CD4-positive, alpha-beta memory T cell (primary cell): ENCODE measurements at places on chromosomes 5 and 9. TPM values are rescaled to one million over a fixed set of nuclear protein-coding genes. Genes with fewer than 3 reads are reported as not detected.

GRCh38 chr5:138676556-138677193, 76.5 kb upstream of the CTNNA1 start:
- H3K4me3 ChIP-seq, result no peak overlapping the region
- DNase-seq, result no peak
- H3K27ac ChIP-seq, result no peak overlapping the region
- H3K4me1 ChIP-seq, result no peaks in the 10 kb centered on the region

DNA sequence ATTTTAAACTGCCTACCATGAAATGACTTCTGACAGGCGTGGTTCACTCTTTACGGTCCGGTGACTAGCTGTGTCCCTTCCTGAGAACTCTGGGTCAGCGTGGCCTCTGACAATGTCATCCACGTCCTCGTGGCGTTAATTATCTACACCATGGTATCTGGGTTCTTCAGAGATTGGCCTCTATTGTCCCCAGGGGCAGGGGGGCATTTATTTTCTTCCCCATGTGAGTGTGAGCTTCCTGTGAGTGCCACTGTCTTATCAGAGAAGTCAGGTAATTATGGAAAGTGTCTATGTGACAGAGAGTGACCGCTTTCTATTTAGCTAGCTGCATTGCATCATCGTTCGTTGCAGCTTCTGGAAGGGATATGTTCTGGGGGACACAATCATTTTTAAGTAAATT, 77.2 kb downstream of the FBXL7 start:
- H3K4me1 ChIP-seq, result no peaks in the 10 kb centered on the region
- no peaks in the 10 kb centered on the region for H3K36me3 ChIP-seq
- no peak overlapping the region for H3K4me3 ChIP-seq

DNA sequence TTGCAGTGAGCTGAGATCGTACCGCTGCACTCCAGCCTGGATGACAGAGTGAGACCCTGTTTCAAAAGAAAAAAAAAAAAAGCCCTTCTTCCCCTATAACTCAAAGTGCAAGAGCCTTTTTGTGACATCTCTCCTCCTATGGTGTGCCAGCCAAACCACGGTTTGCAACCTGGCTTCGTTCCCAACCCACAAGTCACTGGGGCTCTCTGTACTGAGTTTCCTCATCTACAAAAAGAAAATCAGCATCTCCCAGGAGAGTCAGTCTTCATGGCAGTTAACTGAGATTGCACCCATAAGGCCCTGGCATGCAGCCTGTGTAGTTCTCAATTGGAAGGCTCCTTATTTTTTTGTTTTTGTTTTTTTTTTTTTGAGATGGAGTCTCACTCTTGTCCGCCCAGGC, 14.8 kb downstream of the ODF2 start:
- no peaks in the 10 kb centered on the region for H3K4me1 ChIP-seq
- no peak overlapping the region for H3K27ac ChIP-seq
- H3K4me3 ChIP-seq, result no peak overlapping the region
- DNase-seq, result no peak

DNA sequence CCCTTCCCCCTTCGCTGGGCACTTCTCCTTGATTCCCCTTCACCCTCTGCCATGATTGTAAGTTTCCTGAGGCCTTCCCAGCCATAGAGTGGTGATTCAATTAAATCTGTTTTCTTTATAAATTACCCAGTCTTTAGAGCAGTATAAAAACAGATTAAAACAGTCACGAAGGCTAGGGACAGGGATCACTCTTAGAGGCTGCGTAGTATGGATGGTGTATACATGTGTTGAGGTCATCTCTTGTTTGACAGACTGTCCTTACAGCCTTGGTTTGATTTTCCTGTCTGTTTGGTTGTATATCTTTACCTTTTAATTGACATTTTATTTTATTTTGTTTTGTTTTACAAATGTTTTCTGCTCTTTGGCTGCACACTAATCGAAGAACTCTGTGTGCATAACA, 1155.7 kb upstream of the CDH18 start:
- H3K27me3 ChIP-seq, result no peaks in the 10 kb centered on the region
- H3K4me3 ChIP-seq, result no peak overlapping the region
- no peaks in the 10 kb centered on the region for H3K4me1 ChIP-seq
- H3K36me3 ChIP-seq, result no peaks in the 10 kb centered on the region
- no peak overlapping the region for H3K27ac ChIP-seq

DNA sequence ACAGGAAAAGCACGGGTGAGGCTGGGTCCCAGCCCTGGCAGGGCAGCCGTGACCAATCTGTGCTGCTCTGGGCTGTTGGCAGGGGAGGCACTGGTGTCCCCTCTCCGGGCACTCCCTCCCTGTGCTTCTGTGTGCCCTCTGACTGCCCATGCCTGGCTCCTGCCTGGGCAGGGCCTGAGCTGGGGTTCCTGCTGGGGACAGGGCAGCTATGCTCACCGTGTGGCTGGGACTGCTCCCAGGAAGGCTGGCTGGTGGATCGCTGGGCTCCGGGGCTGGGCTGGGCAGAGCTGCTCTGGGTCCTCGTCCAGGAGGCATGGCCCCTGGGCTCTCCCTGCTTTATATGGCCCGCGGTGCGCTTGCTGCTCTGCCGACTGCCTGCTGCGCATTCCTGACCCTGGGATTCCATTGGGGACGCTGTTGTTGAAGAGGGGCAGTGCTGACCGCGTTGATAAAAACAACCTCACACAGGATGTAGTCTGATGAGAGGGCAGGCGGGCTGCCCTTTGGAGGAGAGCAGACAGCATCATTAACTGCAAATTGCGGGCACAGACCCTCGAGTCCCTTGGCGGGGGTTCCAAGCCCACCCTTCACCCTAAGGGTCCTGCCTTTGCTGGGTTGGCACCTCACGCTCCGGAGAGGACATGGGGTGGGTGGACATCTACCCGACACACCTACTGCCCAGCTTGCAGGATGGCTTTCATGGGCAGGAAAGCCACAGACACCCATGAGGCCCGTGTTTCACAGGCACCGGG, 955 bp downstream of the QRFP start:
- H3K4me1 ChIP-seq, result no peaks in the 10 kb centered on the region
- no peak overlapping the region for H3K4me3 ChIP-seq
- H3K27ac ChIP-seq, result no peak overlapping the region
- H3K27me3 ChIP-seq, result no peaks in the 10 kb centered on the region
- DNase-seq, result no peak
- H3K36me3 ChIP-seq, result no peaks in the 10 kb centered on the region

DNA sequence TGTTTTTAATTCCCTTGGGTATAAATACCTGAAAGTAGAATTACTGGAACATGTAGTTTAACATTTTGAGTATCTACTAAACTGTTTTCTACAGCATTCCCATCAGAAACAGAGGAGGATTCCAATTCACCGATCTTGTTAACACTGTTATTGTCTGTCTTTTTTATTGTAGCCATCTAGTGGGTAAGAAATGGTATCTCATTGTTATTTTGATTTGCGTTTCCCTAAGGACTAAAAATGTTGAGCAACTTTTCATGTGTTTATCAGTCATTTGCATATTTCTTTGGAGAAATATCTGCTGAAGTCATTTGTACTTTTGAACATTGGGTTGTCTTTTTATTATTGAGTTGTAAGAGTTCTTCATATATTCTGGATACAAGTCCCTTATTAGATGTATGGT, 135.2 kb upstream of the NFIL3 start:
- H3K27ac ChIP-seq, result no peak overlapping the region
- no peaks in the 10 kb centered on the region for H3K4me1 ChIP-seq
- H3K4me3 ChIP-seq, result no peak overlapping the region
- H3K36me3 ChIP-seq, result no peaks in the 10 kb centered on the region
- DNase-seq, result no peak

DNA sequence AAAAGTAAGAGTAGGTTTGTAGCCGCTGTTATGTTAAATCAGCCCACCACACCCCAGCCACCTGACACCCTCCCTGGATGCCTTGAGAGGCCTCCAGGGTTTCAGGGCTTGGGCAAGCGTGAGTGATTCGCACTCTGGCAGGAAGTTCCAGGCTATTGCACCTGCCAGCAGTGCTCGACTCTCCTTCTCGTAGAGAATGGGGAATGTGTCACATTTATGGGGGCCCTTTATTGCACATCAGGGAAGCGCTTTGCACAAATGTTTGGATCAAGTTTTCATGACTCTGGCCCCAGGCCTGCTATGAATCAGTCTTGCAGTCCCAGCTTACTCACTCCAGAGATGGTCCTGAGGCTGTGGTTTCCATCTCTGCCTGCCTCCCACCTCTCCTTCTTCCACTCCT, 66.1 kb upstream of the ADRA1B start:
- no peak overlapping the region for H3K4me3 ChIP-seq
- no peak for DNase-seq
- H3K27ac ChIP-seq, result no peak overlapping the region
- no peaks in the 10 kb centered on the region for H3K36me3 ChIP-seq

DNA sequence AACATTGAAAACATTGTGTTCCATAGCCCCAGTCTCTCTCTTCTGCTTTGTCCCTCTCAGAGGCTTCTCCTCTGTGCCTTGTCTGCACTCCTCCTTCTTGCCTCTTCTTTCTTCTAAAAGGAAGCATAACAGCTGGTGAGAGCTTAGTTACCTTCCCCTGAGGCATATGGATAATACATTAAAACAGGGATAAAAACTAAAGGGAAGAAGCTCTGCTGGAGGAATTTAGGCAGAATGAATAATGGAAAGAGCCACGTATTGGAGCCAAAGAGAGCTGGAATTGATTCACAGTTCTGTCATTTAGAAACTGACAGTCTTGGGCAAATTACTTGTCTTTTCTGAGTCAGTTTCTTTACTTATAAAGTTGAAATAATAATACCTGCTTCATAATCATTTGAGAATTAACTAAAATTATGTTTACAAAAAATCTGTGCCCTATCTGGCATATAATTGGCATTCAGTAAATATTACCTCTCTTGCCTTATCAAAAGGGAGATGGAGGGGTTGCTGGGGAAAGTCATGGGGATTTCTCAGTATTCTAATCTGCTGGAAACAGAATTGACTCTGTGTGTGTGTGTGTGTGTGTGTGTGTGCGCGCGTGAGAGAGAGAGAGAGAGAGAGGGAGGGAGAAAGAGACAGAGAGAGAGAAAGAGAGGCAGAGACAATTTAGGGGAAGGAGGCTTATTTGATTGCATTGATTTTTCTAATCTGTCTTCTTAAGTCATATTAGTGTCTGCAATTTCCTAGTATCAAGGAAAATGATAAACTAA, 20.2 kb downstream of the ZNF474 start:
- no peak overlapping the region for H3K27ac ChIP-seq
- H3K27me3 ChIP-seq, result no peaks in the 10 kb centered on the region
- no peak overlapping the region for H3K4me3 ChIP-seq

GRCh38 chr9:72579880-72580550, 58.6 kb downstream of the TMC1 start:
- H3K4me3 ChIP-seq, result no peak overlapping the region
- H3K27ac ChIP-seq, result no peak overlapping the region
- no peaks in the 10 kb centered on the region for H3K27me3 ChIP-seq
- DNase-seq, result no peak

- DNase-seq, result no peak
- H3K36me3 ChIP-seq, result no peaks in the 10 kb centered on the region
- no peak overlapping the region for H3K4me3 ChIP-seq
- H3K27ac ChIP-seq, result no peak overlapping the region
- H3K27me3 ChIP-seq, result no peaks in the 10 kb centered on the region
Measured at GRCh38 chr9:86577420-86578333, 223.5 kb upstream of the TUT7 start.

DNA sequence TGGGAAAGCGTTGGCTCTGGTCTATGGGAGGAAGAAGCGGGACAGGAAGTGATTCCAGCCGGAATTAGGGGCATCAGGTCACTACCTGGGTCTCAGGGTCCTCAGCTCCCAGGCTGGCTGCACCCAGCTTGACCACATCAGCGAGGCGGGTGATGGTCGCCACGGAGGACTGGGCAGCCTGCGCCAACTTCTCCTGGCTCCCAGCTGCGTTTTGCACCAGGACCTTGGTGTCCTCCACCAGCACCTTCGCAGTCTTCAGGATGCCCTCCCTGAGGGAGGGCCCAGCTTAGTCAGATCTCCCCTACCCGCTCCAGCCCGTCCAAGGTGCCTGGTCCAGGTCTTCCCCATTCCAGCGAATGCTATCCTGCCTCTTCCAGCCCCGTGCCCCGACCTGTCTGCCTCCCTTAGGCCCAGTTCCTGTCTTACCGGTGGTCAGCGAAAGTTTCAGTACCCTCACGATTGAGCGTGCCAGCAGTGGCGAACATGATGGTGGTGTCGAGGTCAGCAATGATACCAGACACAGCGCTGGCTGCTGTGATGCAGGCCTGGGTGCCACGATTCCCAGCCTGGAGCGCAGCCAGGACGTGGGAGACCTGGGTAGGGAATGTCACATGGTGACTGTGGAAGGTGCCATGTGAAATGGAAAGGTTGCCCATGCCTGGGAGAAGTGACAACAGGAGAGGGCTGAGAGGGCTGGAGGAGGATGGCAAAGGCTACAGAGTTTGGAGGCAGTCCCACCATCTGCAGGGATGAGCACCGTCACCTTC, 14.4 kb upstream of the TPM2 start:
- no peak overlapping the region for H3K4me3 ChIP-seq
- peaks cover 96% of the 10 kb centered on the region for H3K36me3 ChIP-seq
- H3K27ac ChIP-seq, result no peak overlapping the region
- H3K4me1 ChIP-seq, result no peaks in the 10 kb centered on the region

- no peak for DNase-seq
- no peaks in the 10 kb centered on the region for H3K4me1 ChIP-seq
- no peaks in the 10 kb centered on the region for H3K27me3 ChIP-seq
Measured at GRCh38 chr5:103461243-103461642, 101.3 kb downstream of the NUDT12 start.

- no peak overlapping the region for H3K27ac ChIP-seq
- no peaks in the 10 kb centered on the region for H3K36me3 ChIP-seq
Measured at GRCh38 chr9:16125629-16126028, 572.8 kb downstream of the CCDC171 start.

DNA sequence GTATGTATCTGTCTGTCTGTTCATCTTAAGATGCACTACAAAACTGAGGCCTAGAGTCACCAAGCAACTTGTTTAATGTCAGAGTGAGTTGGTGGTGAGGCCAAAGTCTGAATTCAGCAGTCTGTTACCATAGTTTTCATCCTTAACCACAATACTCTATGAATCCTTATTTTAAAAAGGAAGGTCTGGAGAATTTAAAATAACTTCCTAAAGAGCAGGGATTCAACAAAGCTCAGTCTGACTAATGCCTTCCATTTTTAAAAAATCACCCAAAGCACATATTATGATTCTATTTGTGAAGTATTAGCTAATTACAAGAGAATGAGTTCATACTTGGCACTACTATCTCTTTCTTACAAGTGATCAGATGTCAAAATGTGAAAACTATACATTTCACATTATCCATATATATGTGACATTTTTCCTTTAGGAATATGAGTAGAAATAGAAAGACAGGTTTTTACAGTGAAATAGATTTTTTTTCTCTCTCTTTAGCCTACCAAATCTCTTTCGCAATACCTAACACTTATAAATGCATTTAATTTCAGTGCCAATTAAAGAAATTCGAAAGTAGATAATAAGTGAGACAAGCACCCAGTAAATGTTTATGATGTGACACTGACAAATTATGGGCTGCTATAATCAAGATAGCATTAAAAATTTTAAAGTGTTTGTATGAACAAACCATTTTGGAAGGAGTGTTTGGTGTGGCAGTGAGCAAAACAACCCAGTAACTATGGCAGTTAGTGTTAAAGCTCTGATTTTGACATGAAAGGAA, 102.3 kb upstream of the CDKN2B start:
- no peak overlapping the region for H3K27ac ChIP-seq
- no peaks in the 10 kb centered on the region for H3K36me3 ChIP-seq
- H3K4me3 ChIP-seq, result no peak overlapping the region
- no peak for DNase-seq

GRCh38 chr5:76701298-76701697, 14.6 kb upstream of the F2R start:
- H3K4me1 ChIP-seq, result no peaks in the 10 kb centered on the region
- peaks cover 41% of the 10 kb centered on the region for H3K36me3 ChIP-seq
- no peak for DNase-seq
- no peaks in the 10 kb centered on the region for H3K27me3 ChIP-seq

The PCA3 gene
- not detected for total RNA-seq

The GPX8 gene
- total RNA-seq, result not detected

The ZDHHC21 gene
- 6.5 TPM for total RNA-seq

The ADGRV1 gene
- 0.09 TPM for total RNA-seq

The BARHL1 gene
- total RNA-seq, result not detected

The TTC1 gene
- 47.9 TPM for total RNA-seq
